GM04504 (cell line): ENCODE measurements at places on chromosomes 6 and 20.

GRCh38 chr6:32860674-32861073 is 6.7 kb downstream of the PSMB9 start:
- no peak for DNase-seq

- DNase-seq = no peak
Observed at GRCh38 chr6:33634161-33634727, 13.1 kb downstream of the ITPR3 start.

DNA sequence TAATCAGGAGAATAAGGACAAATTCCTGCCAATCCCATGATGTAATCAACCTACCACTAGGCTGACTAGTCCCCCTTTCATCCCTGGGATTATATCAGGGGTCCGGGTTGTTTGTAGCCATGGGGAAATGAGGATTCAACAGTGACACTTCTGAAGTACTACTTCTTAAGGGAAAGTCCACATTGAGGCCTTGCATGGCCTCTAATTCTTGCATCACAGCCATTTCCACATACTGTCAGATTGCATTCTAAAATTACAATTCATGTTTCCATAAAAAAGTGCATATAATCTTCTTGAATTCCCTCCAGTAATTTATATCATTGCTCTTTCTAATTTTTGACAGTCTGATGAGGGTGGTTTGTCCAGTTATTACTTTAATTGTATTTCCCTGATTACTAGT is 184.2 kb downstream of the PHF3 start:
- no peak for DNase-seq

DNA sequence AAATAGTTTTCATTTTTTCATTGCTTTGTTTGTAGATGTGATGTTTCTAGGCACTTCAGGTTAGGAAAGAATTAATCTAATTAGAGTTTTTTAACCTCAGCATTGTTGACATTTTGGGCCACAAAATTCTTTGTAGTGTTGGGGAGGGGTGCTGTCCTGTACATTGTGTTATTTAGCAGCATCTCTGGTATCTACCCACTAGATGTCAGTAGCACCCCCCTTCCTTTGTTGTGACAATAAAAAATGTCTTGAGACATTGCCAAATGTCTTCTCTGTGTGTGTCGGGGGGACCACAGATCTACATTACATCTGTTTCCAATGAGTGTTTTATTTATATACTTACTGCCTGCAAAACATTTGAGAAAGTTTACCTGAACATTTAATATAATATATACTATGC is 45.6 kb downstream of the EYA4 start:
- DNase-seq = no peak

GRCh38 chr6:53579338-53579737 is 34.4 kb upstream of the GCLC start:
- DNase-seq = no peak

- DNase-seq = no peak
Observed at GRCh38 chr6:119781365-119781764, 431.8 kb upstream of the MAN1A1 start.

GRCh38 chr6:44649365-44650025 is 262.0 kb downstream of the CDC5L start:
- DNase-seq = no peak
